CD4-positive, alpha-beta T cell treated with Interferon gamma for 1 hour (primary cell): ENCODE measurements at places on chromosomes 12 and 14.

DNA sequence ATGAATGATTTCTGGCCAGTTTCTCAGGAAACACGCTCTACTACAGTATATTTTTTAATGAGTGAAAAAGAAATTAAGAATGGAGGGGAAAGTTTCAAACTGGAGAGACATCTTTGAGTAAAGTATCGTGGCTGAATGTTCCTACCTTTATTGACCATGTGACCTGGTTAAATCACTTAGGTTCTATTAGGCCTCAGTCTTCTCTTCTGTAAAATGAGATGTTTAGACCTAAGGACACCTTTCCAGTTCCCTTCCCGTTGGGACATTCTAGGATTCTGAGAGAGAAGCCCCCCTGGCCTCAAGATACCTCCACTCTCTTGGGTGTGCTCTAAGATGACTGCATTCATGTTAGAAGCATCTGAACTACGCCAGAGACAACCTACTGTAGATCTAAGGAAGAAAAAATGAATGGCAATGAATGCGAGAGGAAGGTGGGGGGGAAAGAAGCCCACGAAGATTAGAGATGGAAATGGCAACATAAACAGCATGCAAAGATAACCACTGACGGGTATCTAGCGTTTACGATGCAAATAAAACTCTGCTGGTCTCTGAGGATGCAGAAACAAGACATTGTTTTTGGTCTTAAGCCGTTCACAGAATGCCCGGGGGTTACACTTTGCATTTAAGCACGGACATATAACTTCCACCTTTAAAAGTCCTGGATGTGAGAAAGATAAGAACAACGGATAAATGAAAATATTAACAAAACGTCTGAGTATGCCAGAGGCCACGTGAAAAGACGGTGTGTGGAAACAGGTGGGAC is 599 bp upstream of the CPSF6 start:
- DNase-seq = no peak

DNA sequence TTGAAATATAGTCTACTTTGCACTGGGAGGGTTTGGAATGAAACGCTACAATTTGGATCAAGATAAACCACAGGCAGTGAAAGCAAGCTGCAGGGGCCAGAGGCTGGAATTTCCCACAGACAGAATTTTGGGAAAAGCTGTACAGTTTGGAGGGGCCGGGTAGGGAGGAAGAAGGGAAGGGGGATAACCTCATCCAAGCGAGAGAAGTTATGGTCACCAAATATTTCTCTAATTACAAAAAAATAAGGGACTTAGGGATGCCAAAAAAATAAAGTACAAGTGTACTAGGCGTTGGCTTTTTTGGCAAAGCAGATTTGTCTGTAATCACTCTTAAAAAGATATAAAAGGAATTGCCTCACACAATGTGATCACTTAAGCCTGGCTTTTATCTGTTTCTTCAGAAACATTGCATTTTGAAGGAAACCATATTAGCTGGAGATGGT is 31.2 kb upstream of the ADGRD1 start:
- DNase-seq = no peak

DNA sequence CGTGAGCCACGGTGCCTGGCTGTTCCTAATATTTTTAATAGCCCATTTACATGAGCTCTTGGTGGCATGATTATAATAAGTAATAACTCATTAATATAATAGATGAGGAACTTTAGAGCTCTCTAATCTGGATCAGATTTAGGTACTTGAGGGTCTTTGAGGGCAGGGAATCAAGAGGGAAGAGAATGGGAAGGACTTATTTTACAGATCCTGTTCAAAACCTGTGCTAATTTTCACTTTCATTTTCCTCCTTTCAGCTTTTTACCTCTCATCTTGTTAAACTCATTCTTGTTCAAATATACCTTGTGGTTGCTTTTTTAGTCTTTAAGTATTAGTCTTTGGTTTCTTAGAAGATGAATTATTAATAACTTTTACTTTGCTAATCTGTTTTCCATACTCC is 5.6 kb downstream of the NECAP1 start:
- no peak for DNase-seq

GRCh38 chr12:80966001-80966400 is 28.3 kb upstream of the LIN7A start:
- no peak for DNase-seq

DNA sequence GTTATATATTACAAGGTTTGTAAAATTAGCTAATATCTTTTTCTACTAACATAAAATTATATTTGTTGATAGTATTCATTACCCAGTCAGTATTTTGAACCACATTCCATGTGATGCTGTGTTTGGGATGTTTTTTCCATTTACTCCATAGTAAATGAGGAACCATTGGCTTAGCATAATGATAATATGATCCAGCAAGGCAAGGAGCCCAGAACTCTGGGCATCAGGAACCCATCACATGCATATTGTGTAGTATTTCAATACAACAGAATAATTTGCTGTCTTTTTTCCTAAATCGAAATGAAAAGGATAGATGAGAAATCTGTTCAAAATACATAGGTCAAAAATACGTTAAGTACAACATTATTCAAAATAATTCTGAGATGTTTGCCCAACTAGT is 48.7 kb upstream of the GARIN2 start:
- no peak for DNase-seq

- DNase-seq = no peak
These were observed 414.8 kb downstream of the SLC6A15 start for GRCh38 chr12:84497819-84498218.

- no peak for DNase-seq
These were observed 39.6 kb downstream of the CDKL1 start for GRCh38 chr14:50357124-50357523.

DNA sequence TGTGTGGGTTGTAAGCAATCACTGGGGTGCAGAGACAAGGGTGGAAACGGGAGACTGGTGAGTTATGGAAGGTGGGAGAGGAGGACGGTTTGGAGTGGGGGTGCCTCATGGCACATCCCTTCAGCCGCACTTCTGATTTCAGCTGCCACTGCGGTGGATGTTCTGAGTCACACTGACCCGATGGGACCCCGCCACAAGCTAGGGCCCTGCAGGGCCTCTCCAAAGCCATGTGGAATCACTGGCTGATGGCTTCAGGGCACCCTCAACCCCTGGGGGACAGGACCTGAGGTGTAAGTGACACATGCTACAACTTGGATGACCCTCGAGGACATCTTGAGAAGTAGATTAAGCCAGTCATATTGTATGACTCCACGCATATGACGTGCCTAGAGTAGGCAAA is 53.7 kb downstream of the GPR68 start:
- DNase-seq = no peak
